ENCODE measurements at places on chromosomes 4 and X. TPM values are rescaled to one million over a fixed set of nuclear protein-coding genes. Genes with fewer than 3 reads are reported as not detected.

Gene SLC9A6
- polyA plus RNA-seq: 16.4 TPM

DNA sequence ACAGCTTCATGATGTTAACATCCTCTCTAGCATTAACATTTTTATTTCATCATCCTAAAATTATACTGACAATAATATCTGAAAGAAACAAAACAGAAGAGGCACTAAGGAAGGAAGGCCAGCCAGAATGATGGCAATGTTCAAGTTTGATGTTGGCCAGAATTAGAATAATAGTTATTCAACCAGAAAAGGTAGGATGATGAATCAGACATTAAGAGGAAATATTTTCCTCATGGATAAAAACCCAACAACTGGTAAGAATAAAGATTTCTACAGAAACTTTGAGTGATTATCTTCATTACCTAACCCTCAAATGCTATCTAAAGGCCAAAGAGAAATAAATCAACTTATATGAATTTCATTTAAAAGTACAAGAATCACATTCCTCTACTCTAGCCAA, 105.2 kb downstream of the PDE5A start:
- DNase-seq: no peak

- DNase-seq: no peak
Observed at GRCh38 chrX:23263892-23264291, 70.8 kb upstream of the PTCHD1 start.

GRCh38 chrX:22035236-22035635, 3.1 kb downstream of the PHEX start:
- DNase-seq: no peak

DNA sequence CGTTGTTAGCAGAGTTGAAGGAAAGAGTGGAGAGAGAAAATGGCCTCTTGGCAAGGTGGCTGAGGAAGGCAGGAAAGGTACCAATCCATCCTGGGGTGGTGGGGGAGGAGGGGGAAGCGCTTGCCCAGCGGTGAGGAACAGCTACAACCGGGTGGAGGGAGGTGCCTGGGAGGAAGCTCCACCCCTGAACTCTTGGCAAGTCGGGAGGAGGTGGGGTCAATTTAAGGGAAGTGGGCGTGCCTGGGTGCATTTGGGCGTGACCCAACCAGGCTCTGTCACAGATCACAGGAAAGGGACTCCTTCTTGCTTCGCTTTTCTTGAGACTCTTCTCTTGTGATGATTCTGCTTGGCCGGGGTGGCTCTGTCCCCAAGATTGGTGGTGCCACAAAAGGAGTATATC, 41.7 kb downstream of the BCORL1 start:
- DNase-seq: peak; percentile 34

Measured in left renal pelvis (tissue), 4 donors.